ENCODE measurements at places on chromosomes 5 and 9. TPM values are rescaled to one million over a fixed set of nuclear protein-coding genes. Genes with fewer than 3 reads are reported as not detected.

CARTPT gene
- total RNA-seq, result not detected

CER1 gene
- total RNA-seq, result not detected

- DNase-seq, result no peak
Measured at GRCh38 chr9:121353241-121354061, 16.6 kb downstream of the STOM start.

DNA sequence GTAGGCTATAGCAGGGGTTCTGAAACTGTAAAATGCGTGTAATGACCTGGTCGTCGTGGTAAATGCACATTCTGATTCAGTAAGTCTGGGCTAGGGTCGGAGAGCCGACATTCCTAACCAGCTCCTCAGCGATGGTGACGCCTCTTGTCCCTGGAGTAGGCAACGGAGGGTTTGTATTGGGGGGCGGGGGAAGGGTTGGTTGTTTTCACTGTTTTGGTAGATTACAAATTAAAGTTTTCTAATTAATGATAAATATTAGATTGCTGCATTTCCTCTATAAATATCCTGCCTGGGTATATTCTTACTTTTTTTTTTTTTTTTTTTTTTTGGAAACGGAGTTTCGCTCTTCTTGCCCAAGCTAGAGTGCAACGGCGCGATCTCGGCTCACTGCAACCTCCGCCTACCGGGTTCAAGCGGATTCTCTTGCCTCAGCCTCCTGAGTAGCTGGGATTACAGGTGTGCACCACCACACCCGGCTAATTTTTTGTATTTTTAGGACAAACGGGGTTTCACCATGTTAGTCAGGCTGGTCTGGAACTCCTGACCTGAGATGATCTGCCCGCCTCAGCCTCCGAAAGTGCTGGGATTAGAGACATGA is 566 bp upstream of the ALDH7A1 start:
- DNase-seq, result no peak

GRCh38 chr5:151772846-151773561 is 1.2 kb downstream of the G3BP1 start:
- no peak for DNase-seq
